ENCODE measurements at places on chromosomes 4 and X.

DNA sequence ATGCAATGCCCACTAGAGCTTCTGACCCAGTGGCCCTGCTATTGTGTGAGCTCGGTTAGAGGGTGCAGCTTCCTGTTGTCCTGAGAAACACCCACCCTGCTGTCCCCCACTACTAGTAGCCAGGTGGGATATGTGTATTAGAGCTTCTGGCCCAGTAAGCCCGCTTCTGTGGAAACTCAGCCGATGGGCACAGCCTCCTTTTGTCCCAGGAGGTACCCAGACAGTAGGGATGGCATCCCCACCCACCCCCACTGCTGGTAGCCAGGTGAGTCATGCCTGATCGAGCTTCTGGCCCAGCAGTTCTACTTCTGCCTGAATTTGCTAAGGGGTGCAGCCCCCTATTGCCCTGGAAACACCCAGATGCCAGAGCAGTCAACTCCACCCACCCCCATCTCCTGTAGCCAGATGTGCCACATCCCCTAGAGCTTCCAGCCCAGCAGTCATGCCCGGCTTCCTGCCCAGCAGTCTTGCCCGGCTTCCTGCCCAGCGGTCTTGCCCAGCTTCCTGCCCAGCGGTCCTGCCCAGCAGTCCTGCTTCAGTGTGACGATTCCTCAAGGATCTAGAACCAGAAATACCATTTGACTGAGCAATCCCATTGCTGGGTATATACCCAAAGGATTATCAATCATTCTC, 162.7 kb upstream of the KLF8 start:
- DNase-seq: no peak

DNA sequence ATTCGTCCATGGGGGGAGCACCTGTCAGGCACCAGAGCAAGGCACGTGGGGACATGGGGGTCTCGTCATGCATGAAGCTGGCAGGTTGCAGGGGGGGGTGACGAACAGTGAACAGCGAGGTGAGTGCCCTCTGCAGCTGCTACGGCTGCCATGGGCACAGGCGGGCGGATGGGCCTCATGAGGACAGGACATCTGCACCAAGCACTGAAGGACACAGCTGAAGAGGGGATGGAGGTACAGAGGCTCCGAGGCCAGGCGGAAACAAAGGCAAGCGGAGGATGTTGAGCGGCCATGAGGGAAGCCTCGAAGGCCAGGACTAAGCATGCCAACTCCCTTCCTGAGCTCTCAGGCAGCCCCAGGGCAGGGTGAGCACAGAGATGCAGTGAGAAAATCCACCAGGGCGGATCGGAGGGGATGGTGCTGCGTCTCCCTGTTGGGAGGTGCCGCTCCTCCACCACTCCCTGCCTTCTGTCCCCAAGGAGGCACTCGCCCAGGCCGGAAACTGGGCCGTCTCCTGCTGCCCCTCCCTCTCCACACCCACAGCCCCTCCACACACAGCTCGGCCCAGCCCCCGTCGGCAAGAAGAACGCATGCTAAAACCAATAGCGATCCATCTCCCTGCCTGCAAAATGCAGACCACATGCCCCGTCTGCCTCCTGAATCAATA, 24.6 kb downstream of the ABLIM2 start:
- no peak for DNase-seq

- no peak for DNase-seq
Measured at GRCh38 chrX:22025751-22026150, 6.4 kb upstream of the PHEX start.

- no peak for DNase-seq
Measured at GRCh38 chrX:24790166-24790565, 96.4 kb downstream of the POLA1 start.

DNA sequence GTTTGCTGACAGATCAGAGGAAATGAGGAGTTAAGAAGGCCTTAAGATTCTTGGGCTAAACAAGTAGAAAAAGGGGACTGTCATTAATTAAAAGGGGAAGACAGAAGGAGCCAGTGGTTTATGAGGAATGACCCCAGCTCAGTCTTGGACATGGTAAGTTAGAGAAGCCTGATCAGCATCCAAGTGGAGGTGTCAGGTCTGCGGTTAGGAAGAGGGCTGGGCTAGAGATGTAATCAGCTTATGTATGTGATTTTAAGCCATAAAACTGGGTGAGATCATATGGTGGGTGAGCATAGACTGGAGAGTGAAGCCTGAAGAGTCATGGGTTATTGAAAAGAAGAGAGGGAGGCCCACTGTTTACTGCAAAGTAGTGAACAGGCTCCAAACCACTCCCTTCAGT, 246.1 kb downstream of the NR3C2 start:
- no peak for DNase-seq

DNA sequence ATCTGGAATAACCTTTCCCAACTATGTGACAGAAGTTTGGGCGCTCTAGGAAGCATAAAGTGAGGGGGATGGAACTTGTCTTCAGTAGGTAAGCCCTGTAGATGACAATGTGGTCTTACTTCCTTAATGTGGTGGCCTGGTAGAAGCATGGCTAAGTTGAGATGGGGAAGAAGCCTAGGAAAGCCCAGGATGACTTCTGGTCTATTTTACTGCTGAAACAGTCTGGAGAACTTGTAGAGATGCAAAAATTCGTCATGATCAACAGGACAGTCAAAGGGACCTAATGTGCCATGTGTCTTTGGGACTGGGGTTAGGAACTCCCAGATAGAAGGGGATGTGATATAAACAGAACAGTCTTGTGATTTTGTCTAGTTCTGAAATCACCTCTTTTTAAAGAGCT, 40.8 kb downstream of the CCNG2 start:
- no peak for DNase-seq

DNA sequence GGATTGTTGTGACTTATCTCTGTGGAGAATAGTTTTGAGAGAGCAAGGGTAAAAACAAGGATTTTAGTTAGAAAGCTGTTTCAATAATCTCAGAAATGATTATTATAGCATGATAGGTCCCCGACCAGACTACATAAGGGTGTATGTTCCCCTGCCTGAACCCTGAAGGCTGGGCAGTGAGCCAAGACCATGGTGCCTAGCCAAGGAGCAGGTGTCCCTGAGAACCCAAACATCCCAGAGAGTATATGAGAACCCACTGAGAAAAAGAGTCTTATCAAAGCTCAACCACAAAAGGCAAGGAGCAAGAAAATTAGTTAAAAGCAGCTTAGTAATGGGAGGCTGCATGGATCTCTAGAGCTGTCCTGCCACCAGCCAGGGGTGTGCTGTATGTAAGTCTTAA, 94.9 kb upstream of the UNC5C start:
- no peak for DNase-seq

DNA sequence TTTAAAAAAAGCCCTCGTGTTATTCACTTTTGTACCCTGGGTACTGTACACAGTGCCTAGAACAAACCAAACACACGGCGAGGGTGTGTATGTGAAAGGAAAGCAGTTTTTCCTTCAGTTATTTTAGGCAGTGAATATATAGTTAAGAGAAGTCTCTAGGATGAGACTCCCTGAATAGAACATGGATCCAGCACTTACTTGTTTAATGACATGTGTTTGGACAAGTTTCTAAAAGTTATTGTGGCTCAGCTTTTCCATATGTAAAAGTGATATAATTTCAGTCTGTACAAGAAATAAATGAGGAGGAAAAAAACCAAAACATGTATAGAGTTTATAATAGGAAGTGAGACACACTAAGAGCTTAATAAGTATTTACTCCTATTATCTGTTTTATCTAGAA, 273.2 kb downstream of the ADGRL3 start:
- DNase-seq: no peak

GRCh38 chr4:169236078-169236477, 34.7 kb downstream of the SH3RF1 start:
- no peak for DNase-seq

- DNase-seq: no peak
Measured at GRCh38 chrX:50483283-50483682, 12.7 kb upstream of the DGKK start.

GRCh38 chrX:71095033-71095432, 618 bp upstream of the FOXO4 start:
- DNase-seq: no peak

- DNase-seq: no peak
Measured at GRCh38 chr4:189278597-189279165, 662.0 kb upstream of the FRG1 start.

GRCh38 chr4:5796976-5797375, 86.0 kb downstream of the EVC start:
- DNase-seq: no peak

GRCh38 chrX:107871136-107871535, 45.5 kb downstream of the MID2 start:
- no peak for DNase-seq

DNA sequence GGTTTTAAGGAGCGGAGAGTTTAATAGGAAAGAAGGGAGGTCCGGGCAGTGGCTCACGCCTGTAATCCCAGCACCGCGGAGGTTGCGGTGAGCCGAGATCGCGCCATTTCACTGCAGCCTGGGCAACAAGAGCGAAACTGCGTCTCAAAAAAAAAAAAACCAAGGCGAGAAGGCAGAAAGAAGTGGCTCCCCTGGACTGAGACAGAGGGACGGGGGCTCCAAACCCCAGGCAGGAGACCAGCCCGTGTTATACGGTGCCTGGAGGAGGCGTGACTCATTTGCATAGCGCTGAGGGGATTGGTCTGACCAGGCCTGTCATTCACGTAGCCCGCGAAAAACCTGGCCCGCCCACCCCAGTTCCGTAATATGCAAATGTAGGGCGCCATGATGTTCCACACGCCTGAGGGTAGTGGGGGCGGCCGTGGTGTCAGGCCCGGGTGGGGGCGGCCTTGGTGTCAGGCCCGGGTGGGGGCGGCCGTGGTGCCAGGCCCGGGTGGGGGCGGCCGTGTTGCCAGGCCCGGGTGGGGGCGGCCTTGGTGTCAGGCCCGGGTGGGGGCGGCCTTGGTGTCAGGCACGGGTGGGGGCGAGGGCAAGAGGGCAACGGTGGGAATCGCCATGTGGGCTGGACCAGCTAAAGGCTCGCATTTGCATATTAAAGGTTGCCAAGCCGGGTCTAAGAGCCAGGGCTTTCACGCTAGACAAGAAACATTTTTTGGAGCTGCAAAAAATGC, 2.1 kb downstream of the PLCXD1 start:
- peak; percentile 89 for DNase-seq

- DNase-seq: no peak
Measured at GRCh38 chr4:128565565-128566186, 243.8 kb upstream of the JADE1 start.

DNA sequence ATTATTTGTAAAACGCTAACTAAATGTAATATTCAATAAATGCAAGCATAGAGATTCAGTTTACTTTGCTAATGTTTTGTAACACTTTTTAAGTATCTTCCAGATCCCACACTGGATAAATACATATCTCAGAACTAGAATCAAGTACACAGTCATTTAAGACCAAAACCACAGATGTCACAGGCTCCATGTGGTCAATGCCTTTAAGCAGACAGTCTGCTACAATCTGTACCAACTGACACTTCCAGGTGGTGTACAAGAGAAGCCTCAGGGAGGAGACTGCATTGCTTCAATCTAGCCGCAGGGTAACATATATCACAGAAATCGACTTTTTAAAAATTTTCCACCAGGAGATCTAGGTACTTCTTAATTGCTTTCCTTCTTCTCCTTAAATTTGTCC, 229.6 kb upstream of the DIAPH2 start:
- no peak for DNase-seq

DNA sequence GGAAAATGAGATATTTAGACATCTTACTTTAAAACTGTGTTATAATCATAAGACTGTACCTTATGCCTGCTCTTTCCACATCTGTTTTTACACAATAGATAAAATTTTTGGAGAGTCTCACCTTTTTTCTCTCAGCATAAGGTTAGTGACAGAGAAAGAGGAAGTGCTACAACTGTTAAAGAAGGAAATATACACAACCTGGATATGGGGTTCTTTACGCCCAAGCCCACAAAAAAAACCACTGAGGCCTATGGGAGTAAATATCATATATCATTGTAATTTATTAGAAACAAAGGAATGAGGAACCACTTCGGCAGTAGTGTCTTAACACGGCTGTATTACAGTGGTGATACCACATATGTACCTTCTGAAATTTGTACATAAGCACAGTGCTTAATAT, 265.9 kb upstream of the GK2 start:
- DNase-seq: no peak

DNA sequence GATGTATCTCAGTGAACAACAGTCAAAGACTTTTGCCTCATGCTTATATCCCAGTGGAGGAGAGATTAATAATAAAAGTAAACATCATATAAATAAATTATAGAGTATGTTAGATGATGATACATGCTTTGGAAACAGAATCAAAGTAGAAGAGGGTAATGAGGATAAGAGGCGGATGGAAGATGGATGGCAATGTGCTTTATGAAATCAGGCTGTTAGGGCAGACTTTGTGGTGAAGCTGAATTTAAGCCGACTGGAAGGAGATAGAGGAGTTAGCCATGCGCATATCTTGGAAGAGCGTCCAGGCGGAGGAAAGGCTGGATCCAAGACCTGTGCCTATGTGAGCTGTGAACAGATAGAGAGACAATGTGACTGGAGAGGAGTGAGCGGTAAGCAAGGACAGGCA, 74.9 kb upstream of the GUCY1A1 start:
- no peak for DNase-seq

DNA sequence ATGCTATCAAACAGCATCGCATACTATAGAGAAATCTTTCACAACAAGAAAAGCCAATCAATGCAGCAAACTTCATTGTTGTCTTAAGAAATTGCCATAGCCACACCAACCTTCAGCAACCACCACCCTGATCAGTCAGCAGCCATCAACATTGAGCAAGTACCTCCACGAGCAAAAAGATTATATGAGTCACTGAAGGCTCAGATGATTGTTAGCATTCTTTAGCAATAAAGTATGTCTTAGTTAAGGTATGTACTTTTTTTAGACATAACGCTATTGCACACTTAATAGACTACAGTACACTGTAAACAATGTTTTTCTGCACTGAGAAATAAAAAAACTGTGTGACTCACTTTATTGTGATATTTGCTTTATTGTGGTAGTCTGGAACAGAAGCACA, 37.8 kb upstream of the FUNDC1 start:
- DNase-seq: no peak

- no peak for DNase-seq
Measured at GRCh38 chr4:186904101-186904500, 180.4 kb upstream of the FAT1 start.

- peak; percentile 94 for DNase-seq
Measured at GRCh38 chr4:4248029-4248884, at the start of gene TMEM128. Gene TMEM128 (minus strand): TSS chr4:4248223. CDS start chr4:4248202, 21 bp downstream.

DNA sequence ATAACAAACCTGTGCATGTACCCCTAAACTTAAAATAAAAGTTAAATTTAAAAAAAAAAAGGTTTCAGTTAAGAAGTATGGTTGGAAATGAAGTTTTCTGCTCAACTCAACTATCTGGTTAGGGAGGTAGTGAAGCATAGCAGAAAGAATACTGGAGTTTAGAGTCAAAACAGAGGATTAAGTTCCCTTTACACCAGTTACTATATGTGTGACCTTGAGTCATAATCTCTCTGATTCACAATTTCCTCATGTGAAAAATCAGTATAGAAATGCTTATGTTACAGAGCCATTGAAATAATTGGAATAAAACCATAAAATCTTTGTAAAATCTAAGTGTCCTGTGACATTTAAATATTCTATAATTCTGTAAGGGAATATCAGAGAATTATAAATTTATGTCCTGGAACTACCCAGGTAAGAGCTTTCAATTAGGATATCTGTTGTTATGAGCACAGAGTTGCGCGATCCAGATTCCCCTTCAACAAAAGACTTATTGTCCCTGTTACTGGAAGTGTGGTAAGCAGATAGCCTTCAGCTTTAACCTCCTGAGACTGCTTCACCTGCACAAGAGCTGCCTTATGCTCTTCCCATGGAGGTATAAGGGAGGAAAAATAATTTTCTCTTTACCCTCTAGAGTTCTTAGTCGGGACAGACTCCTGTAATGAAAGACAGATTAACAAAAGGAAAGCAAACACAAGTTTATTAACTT, 203.8 kb upstream of the NRK start:
- no peak for DNase-seq

GRCh38 chr4:53075162-53075785, 213.2 kb downstream of the RASL11B start:
- DNase-seq: no peak

All from GM12891 (cell line).